ENCODE measurements at places on chromosomes 7 and 10.

GRCh38 chr10:32981760-32982159 is 23.7 kb upstream of the ITGB1 start:
- DNase-seq = no peak

DNA sequence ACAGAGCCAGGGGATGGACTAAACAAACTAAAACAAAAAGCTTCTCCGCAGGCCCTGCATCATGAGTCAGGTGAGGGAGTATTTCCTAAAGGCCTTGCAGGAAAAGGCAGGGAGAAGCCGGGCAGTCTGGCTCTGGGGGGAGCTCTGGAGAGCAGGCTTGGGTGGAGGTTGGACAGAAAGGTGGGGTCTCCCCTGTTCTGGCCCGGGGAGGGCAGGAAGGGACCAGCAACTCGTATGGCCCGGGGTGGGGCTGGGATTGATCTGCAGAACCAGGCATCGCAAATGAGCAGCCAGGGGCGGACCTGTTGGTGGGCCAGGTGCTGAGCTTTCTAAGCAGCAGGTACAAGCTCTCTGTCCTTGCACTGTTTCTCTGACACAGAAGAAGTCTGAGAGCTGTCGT is 235.2 kb downstream of the TCERG1L start:
- no peak for DNase-seq

DNA sequence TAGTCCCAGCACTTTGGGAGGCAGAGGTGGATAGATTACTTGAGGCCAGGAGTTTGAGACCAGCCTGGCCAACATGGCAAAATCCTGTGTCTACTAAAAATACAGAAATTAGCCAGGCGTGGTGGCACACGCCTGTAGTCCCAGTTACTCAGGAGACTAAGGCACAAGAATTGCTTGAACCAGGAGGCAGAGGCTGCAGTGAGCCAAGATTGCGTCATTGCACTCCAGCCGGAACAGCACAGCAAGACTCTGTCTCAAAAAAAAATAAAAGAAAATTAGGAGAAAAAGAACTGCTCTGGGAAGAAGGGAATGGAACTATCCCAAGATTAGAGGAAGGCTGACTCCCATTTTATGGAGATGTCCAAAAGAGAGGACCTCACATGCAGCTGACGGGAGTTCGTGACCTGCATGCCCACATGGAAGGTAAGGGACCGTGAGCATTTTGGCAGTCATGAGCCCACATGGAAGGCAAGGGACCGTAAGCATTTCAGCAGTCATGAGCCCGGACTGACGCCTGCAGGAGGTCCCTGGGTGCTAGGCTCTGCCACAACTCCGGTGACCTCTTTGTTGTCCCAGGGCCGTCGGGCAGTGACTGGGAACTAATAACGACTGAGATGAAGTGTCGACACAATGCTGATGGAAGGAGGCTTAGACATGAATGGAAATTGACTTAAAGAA is 18.6 kb upstream of the GTPBP4 start:
- DNase-seq = no peak

DNA sequence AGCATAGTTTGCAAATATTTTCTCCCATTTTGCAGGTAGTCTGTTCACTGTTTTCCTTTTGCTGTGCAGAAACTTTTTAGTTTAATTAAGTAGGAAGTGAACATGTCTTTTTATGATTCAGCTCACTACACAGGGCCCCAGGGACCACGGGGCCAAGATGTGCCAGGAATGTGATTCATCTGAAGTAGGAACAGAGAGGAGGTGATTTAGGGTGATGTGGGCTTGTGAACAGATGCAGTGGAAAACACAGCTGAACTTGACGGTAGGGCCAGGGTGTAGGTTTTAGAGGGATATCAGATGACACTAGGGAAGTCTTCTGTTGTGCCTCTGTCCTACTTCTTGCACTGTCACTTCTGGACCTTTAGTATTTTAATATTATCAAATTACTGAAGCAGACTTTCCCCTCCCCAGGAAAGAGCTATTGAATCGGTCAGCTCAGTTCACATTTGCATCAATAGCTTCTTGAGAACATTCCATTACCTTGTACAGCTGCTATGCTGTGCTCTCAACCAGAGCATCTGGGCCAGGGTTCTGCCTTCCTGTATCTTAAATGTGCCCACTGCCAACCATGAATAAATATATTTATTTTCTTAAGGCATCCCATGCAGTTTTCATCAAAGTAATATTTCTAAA is 96.9 kb downstream of the OSBPL3 start:
- no peak for DNase-seq

DNA sequence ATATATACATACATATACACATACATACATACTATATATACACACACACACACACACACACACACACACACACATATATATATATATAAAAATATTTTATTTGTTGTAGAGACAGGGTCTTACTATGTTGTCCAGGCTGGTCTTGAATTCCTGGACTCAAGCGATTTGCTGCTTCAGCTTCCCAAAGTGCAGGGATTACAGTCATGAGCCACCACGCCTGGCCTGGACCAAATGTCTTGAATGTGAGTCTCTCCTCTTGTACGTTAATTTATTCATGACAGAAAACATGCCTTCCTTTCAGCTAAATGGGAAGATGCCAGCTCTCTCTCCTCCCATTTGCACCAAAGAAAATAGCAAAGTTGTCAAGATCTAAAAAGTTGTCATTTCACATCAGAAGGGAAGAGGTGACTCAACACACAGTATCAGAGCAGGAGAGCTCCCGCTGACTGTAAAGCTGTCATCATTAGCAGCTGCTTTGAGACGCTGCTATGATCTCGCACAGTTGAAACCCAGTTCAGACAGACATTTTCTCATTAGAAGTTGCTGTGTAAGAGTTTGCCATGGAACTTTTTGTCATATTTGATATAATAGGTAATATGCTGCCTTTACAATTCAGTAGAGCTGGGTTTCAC is 224.3 kb downstream of the SFMBT2 start:
- DNase-seq = no peak

- no peak for DNase-seq
Observed at GRCh38 chr10:15813415-15813814, 46.9 kb downstream of the MINDY3 start.

GRCh38 chr7:149625947-149626392 is 128.4 kb upstream of the ZNF746 start:
- no peak for DNase-seq

- no peak for DNase-seq
Observed at GRCh38 chr7:44327981-44328380, 2.6 kb upstream of the CAMK2B start.

DNA sequence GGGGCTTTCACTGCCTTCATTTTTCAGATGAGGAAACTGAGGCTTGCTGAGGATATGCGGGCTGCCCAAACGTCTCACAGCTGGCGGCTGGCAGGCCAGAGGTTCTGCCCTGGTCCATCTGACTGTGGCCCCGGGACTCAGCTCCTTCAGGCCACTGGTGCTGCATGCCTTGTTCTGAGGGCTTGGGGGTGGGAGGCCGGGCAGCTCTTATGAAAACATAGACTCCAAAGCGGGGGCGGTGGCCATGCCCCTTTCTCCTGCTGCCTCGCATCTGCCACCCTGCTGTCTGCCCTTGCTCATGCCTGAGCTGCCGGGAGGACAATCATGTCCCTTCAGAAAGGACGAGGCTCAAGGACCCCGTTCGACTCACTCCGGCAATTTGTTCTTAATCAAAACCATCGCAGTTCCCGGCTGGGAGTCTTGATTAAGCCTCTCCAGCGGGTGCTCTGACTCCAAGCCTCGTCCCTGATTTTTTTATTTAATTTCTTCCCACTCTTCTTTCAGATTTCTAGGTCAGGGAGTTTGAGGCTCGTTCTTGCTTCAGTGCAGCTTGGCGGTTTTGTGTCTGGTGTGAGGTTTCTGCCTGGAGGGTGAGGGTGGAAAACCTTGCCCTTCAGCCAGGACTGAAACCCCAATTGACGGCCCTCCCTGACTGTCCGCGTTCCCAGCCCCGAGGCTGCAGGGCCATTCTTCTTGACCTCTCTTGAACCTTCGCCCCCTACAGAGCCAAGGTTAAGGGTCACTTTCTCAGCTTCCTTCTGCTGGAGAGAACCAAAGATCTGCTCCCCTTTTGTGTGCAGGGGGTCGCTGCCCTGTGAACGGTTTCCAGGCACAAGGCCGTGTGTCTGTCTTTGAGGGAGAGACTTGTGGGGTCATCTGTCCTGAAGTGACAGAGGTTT is 120.8 kb downstream of the DNAJB6 start:
- no peak for DNase-seq

- DNase-seq = peak; percentile 25
Observed at GRCh38 chr7:138875794-138876193, 77.8 kb upstream of the ATP6V0A4 start.

- no peak for DNase-seq
Observed at GRCh38 chr7:149751043-149751775, 22.2 kb downstream of the ZNF467 start.

DNA sequence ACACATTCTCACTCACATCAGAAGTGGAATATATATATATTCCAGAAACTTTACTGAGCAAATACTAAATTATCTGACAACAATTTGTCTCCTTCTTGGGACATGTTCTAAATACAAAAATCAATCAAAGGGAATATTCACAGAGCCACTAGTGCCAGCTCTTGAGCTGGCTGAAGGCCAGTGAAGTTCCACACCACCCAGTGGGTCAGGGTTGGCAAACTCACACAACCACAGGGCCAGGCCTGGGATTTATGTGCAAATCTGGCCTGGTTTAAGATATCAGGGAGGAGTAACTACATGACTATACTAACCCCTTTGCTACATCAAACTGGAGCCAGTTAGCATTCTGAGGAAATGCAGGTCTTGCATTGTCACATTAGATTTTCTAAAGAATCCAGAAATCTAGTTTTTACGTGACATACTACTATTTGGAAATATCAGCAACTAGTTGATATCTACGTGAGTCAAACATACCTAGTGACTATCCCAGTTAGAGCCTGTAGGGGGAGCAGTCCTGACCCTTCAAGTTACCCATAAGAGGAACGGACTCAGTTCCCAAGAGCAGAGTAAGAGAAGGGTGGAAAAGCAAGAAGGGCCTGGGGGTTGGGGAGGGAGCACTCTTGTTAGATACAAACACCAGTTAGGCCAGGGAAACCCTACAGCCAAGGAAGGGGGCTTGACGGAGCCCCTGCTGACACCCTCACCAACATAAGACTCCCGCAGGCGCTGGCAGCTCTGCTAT is 600.4 kb downstream of the KCNMA1 start:
- no peak for DNase-seq

DNA sequence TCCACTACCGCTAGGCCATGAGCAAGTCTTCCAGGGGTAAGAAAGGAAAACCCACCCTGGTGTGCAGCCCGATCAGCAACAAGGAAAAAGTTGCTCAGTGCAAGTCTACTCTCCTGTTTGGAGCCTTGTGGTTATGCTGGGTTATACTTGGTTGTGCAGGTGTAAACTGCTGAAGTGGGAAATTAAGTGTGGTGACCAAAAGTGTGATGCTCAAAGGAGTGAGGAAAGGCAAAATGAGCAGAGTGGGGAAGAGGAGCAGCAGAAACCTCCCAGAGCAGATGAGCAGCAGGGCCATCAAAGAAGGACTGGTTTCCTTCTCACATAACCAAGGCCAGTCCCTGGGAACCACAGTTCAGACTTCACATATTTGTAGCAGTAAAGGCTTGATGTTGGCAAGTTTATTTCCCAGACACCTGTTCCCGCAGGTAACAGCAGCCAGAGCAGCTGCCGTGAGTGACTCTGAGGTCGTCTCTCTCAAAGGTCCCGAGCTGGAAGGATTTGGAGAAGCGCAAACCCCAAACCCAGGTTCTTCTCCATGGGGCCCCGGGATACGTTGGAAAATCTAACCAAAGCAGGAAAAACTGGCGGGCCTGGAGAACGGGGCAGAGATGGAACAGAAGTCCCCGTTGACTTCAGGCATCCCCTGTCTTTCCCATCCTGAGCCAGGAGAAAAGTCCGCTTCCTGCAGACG is 607 bp upstream of the SMO start:
- DNase-seq = no peak

GRCh38 chr7:112938863-112939573 is 147.6 kb downstream of the GPR85 start:
- DNase-seq = no peak

DNA sequence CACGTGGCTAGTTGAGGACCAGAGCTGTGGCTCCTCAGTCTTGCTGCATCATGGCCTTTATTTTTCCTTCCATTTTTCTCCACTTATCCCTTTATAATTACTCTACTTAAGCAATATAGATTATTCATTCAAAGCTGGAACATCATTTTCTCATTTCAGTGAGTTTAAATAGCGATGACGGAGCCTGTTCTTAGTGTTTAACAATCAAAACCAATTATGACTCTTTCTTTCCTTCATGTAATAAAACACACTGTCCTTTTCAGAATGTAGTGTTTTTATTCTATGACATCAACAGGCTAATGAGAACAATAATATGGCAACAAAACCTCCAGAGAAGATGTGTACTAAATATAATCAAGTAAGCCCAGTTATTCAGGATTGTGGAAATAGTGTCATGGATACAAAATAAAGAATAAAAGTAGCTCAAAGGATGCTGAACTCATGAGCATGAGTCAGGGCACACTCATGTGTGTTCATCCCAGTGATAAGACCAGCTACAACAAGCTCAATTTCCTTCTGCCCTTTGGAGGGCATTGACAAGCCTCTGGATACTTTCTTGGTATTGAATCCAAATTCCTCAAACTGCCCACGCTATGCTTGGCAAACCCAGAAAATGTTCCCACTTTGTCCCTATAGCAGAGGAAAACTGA is 188.4 kb downstream of the CYP26A1 start:
- DNase-seq = no peak

DNA sequence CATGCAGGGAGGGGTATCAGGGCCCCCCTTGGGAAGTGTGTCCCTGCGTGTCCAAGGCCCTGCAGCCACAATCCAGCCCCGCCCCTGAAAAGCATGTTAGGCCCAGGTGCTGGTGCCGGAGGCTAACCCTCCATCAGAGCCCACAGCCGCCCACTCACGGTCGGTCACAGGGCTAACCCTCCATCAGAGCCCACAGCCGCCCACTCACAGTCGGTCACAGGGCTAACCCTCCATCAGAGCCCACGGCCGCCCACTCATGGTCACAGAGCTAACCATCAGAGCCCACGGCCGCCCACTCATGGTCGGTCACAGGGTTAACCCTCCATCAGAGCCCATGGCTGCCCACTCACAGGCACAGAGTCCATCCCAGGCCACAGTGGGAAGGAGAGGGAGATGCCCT is 426.0 kb downstream of the DNAJB6 start:
- DNase-seq = no peak

- no peak for DNase-seq
Observed at GRCh38 chr7:49790209-49790608, 16.8 kb downstream of the VWC2 start.

DNA sequence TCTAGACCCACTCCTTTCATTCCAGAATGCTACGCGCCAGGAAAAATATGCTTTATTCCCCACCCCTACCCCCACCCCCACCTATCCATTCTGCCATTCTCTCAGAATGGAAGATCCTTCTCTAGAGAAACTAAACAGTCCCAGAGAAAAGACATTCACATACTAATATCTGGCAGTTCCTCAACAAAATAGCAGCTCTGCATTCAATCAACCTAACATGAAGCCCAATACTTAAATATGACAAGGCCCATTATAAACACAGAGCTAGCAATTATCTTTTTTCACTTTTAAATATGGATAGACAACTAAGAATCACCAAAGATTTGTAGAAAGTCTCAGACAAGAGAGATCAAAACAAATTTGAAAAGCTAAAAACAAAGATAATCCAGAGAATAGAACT is 16.4 kb downstream of the CACUL1 start:
- DNase-seq = no peak

Data from activated CD4-positive, CD25-positive, alpha-beta regulatory T cell treated with anti-CD3 and anti-CD28 coated beads, Interleukin-2, amount 50 U/mL, for 16 hours (primary cell).